ENCODE measurements at places on chromosomes 1 and 21.
A peak's percentile ranks its signal among the peaks of the same experiment; 100 is the strongest.

- DNase-seq: no peak
Observed at GRCh38 chr1:175520186-175520585, 223.2 kb downstream of the TNR start.

- no peak for DNase-seq
Observed at GRCh38 chr1:242623119-242623518, 98.6 kb upstream of the PLD5 start.

DNA sequence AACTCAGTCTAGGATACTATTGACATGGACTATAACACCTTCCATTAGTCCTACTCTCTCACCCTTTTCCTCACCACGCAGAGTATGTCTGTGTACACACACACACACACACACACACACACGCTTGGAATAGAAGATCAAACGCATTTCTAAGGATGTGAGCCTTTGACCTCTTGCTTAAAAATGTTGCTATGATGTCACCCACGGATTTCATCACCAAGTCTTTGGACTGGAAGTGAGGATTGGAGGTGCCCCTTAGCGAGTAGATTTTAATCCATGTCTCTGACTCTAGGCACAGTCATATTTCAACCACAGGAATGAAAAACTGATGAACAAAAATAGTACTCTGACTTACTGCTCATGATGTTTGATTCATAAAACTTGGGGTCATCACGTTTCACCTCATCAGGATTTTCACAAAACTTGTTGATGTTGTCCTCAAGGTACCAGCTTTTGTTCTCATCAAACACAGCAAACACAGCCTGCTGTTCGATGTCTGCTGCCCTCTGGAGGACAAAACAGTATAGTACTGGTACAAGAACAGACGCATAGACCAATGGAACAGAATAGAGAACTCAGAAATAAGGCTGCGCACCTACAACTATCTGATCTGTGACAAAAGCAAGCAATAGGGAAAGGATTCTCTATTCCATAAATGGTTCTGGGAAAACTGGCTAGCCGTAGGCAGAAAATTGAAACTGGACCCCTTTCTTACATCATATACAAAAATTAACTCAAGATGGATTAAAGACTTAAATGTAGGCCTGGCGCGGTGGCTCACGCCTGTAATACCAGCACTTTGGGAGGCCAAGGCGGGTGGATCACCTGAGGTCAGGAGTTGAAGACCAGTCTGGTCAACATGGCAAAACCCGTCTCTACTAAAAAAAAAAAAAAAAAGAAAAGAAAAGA, 39.9 kb downstream of the F5 start:
- DNase-seq: peak; percentile 57

- no peak for DNase-seq
Observed at GRCh38 chr1:33342041-33342723, 21.3 kb upstream of the A3GALT2 start.

DNA sequence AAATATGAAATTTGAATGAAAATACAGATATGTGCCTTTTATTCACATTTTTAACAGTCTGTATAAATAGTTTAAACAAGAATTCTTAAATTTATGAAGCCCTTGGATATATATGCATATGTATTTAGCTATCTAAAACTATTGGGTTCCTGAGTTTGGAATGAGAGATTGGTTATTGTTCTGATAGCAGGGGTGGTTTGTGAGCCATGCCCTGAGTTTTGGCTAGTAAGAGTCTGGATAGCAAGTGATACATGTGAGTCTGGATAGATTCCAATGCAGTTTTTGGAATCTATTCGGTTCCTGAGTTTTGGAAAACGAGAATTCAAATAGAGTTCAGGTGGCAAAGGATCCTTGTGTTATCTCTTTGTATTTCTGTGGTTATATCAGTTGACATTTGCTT, 2.8 kb downstream of the MAN1A2 start:
- DNase-seq: no peak

- no peak for DNase-seq
Observed at GRCh38 chr1:115877511-115877910, 36.6 kb upstream of the NHLH2 start.

- DNase-seq: no peak
Observed at GRCh38 chr1:22228505-22228911, 85.6 kb upstream of the WNT4 start.

DNA sequence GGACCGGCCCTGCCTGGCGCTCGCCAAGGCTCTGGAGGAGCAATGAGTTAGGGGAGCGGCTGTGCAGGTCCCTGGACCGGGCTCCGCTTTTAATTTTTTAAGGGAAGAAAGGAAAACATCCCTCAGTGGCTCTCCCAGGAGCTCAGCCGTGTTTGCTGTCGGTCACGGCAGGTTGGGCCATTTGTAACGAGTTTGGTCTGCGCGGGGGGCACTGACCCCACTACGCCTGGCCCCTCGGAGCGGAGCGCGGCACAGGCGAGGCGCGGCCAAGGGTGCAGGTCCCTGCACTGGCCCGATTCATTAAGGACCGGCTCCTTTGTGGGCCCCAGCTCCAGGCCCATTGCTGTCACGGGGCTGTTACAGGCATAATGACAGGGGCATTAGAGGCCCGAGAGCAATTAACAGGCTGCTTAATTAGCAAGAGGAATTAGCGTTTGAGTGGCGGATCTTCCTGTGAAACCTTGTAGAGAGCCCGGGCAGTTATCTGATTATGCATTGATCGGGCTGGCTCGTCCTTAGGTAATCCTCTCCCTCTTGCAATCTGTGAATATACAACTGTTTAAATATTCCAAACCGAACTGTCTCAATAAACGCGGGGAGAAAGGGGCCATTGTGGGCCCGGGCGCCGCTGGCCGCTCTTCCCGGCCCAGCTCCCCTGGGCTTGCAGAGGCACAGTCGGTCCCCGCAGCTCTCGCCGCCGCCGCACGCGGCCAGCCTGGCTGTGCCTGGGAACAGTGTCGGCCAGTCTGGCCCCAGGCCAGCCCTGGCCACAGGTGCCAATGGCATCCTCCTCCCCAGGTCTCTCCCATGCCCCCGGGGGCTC, 56.8 kb downstream of the PRDM16 start:
- DNase-seq: no peak

DNA sequence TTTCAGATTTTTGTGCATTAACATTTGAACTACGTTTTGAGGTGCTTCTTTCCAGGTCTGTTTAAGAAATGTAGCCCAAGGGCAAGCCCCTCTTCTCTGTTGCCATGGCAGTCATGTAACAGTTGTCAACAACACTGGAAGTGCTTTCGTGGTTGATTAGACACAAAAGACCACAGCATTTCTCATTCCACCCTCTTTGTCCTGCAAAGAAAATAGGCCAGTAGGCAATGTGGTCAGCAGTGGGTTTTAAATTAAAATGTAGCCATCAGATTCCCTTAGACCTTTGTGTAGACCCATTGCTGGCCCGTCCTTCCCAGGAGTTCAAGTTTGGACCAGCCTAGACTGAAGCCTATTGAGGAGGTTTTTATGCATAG, 35.4 kb downstream of the VANGL1 start:
- DNase-seq: no peak

GRCh38 chr1:31651089-31651420, 6.4 kb upstream of the PEF1 start:
- DNase-seq: no peak

DNA sequence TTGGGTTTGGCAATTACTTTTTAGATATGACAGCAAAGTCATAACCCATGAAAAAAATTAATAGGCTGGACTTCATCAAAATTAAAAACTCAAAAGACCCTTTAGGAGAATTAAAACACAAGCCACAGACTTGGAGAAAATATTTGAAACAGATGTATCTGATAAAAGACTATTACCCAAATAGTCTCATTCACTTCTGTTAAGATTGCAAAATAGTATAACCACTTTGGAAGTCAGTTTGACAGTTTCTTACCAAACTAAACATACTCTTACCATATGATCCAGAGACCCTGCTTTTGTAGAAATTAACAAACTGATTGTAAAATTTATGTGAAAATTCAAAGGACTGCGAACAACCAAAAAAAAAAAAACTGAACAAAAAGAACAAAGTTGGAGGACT, 32.5 kb upstream of the SLC44A3 start:
- DNase-seq: no peak

GRCh38 chr1:66446261-66447001, 87.5 kb upstream of the SGIP1 start:
- peak; percentile 46 for DNase-seq

GRCh38 chr1:201754353-201754752, 74.6 kb upstream of the IPO9 start:
- DNase-seq: no peak

DNA sequence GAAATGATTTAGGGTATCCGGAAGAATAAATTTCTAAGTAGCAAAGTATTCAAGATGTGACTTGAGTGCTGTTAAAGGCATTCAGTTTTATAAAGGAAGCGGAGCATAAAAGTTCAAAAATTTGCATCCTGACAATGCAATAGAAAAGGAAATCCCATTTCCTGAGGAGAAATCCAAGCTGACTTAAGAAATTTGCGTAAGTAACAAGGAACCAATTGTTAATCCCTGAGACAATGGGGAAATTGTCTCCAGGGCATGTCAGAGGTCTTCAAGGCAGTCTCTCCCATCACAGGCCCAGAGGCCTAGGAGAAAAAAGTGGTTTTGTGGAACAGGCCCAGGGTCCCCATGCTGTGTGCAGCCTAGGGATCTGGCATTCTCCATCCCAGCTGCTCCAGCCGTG, 416.0 kb downstream of the PRDM2 start:
- no peak for DNase-seq

DNA sequence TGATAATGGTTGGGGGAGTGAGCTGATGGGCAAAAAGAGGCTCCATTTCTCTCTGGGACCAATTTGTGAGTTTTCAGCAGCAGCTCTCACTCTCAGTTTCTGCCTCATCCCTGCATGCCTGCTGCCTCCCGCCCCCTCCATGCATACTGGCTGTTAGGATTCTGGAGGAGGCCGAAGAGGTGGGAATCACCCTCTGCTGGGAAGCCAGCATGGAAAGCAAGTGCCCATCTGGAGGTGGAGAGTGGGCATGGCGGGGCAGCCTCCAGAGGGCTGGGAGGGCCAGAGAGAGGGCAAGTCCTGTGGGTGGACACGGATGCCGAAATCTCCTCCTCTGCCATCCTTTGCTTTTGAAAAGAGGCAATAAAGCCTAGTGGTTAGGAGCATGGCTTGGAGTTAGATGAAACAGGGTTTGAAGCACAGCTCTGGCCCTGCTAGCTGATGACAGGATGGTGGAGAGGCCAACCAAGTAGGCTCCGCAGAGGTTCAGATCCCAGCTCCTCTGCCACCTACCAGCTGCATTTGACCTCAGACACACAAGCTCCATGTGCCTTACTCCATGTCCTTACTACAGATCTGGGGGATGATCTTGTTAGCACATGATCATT, 113.4 kb downstream of the GRIK3 start:
- DNase-seq: no peak

DNA sequence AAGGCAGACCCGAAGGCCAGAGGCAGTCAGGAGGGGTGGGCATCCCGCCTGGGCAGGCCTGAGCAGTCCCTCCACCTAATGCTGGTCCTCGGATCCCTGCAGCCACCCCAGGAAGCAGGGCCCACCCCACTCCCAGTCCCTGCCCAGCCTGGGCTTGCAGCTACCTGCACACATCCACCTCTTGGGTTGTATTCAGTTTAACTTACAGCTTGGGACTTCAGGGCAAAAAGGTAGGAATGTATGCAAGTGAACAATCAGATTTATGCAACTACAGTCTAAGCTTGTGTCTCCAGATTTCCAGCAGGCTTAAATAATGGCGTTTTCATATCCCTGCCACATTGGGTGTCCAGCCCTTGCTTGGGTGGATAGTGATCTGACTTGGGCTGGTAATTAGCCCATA, 17.4 kb downstream of the LDLRAP1 start:
- no peak for DNase-seq

GRCh38 chr1:26786437-26787380, 1.0 kb upstream of the PIGV start:
- no peak for DNase-seq

DNA sequence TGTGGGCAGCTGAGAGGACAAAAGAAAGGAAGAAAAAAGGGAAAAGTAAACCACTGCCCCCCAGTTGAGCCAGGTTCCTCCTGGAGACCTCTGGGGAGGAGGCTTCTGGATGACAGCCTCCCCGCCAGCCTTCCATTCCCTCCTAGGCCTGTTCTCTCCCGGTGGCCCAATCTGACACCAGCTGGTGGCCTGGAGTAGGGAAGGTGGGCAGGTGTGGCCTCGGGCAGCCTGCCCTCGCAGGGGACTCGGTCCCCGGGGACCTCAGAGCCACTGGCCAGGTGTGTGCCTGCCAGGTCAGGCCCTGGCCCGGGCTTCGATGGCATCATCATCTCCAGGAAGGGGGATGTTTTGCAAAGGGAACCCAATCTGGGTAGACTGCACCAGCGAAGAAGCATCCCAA, 159.0 kb downstream of the CASZ1 start:
- DNase-seq: no peak

DNA sequence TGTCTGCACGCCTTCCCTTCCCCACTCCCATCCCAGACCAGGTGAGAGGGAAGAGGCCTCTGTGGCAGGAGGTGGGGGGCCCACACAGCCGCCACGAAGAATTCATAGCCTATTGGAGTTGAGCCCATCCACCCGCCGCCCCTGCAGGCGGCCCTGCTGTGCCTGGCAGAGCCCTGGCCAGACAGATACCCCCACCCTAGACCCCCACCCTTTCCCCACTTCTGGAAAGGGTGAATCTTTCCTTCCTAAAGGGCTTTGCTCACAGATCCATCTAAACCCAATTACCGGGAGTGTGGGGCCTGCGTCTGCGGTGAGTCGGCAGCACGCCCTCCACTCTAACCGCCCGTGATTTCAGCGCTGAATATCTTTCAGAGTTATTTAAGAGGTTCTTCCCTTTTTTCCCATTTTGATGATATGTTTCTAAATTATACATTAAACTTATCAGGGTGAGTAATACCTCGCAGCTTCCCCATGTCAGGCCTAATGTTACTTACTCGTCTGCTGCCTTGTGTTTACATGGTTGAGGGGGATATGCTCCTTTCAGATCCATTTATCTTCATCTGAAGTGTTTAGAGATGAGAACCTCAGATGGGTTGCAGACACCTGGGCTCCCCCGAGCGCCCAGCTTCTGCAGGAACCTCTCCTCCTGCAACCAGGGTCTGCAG, 183.9 kb upstream of the VAMP3 start:
- no peak for DNase-seq

- no peak for DNase-seq
Observed at GRCh38 chr1:218330043-218330623, 15.0 kb upstream of the TGFB2 start.

GRCh38 chr1:228312136-228312764, 94.4 kb downstream of the TRIM11 start:
- no peak for DNase-seq

DNA sequence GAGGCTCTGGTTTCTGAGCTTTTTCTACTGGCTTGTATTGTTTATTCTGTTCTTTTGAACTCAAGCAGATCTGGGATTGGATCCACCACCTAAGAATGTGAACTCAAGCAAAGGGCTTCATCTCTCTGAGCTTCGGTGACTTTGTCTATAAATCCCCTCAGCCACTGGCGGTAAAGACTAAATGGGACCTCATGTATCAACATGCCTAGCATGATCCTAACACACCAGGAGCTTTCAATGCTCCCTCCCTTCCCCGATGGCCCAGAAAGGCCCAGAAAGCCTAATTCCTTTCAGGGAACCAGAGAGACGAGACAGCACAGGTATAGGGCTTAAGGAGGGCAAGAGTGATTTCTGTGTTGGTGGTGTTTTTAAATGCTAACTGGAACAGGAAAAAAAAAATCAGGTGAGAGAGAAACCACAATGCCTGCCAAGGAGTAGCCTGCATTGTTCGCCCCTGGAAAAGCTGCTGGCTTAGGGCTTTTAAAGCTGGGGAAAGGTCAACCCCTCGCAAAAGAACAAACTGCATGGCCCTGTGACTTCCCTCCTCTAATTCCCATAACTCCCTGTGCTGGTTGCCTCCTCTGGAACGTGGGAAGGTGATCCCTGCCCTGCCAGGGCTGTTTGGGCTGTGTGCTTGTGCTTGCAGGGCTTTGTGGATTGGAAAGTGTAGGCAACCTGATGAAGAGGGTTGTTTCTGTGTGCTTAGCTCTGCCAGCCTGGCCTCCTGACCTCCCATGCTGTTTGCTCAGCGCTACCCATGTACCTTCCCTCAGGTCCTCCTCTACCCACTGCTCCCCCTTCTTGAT, 147.0 kb downstream of the PLPP3 start:
- DNase-seq: no peak

All from CD4-positive, alpha-beta T cell treated with Interleukin-1 beta for 1 hour (primary cell).